Effector CD8-positive, alpha-beta T cell (primary cell): ENCODE measurements at places on chromosomes 11 and 22.

DNA sequence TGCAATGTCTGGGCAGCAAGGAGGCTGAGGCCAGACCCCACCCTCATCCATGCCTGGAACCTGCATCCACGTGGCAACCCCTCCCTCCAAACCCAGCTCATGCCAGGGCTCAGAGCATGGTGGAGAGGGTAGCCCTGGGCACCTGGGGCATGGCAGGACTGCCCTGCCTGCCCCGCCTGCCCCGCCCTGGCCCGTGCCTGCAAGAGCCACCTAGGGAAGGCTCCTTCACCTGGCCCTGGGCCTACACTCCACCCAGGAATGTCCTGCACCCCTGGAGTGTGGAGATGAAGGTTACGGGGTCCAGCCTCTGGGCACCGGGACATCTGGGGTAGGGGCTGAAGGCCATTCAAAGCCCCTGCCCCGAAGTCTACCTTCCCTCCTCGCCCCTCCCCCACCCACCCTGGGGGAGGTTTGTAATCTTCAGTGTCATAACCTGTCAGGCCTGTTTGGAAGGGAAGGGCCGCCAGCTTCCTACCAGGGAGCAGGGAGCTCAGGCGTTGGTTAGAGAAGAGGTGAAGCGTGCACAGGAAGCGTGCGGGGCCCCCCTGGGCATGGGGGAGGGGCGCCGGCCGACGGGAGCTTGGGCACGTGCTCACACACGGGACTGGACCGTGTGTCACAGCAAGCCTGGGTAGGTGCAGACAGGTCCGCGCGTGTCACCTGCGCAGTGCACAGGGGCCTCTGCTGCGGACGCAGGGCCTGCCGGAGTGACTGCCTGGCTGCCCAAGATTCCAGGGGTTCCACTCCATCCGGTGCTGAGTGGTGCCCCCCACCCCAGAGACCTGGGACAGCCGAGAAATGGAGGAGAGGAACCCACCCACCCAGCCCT is 30.7 kb upstream of the TH start:
- no peak for DNase-seq

- no peak for DNase-seq
Observed at GRCh38 chr11:75432911-75433321, at the start of gene KLHL35. Gene KLHL35, minus strand, starts transcription at chr11:75433203. Its CDS starts 2,574 bp downstream, at chr11:75430629.

DNA sequence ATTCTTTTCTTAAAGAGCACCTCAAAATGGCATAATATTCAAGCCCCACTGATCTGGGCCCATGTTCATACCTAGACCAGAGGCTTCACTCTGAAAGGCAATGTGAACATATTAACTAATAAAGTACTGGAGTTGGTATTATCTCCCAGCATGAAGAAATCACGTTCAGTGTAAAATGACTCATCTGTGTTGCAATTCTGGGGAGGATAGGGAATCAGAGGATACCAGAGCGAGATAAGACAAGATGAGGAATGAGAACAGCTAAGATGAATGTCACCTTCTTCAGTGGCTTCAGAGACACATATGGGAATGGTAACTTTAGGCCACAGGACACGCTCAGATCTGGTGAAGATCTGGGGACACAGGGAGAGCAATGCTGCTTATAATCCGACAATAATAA is 121.1 kb downstream of the NTM start:
- DNase-seq, result no peak

DNA sequence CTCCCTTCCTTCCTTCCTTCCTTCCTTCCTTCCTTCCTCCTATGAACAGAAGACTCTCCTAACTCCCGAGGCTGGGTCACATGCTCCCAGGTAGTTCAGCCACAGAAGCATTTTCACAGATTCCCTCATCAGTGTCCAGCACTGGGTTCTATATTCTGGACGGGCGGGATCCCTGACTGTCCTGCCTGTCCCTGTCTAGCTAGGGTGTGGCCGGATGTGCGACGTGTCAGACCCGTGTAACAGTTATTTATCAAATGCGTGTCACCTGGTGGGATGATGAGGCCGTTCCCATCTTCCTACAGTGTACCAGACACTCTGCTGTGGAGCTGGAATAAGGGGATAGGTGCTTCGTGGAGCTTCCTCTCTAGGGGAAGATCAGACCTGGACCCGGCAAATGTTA is 901.0 kb downstream of the BRD1 start:
- DNase-seq, result no peak

DNA sequence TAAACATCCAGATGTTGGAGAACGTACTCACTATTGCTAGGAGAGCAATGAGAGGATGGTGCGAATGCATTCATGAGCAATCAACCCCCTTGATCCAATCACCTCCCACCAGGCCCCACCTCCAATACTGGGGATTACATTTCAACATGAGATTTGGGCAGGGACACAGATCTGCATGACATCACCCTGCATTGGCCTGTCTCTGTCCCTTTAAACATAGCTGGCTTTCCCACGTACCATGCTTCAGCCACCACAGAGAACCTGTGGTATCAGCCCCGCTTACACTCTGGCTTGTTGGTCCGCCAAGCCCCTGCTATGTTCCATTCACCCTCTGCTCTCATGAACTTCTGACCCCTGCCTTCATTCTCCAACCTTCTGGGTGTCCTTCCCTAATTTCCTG is 157.5 kb upstream of the E2F8 start:
- DNase-seq, result no peak

- DNase-seq, result no peak
Observed at GRCh38 chr11:88164320-88164719, 10.9 kb downstream of the RAB38 start.

DNA sequence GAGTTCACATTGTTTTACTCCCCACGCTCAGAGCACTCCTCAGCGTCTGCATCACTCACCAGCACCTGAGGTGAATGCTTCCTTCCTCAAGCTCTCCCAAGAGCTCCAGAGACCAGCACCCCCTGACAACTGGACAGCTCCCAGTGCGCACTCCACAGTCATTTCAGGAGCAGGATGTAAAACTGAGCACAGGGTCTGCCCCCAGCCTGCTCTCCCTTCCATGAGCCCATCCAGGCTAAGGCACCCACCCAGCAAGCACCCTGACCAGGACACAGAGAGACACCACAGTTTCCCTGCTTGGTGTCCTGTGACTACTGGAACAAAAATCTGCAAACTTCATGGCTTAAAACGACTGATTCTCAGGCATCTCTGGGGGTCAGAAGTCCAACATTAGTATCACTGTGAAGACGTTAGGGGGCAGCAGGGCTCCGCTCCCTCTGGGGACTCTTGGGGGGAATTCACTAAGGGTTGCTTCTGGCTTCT is 3.3 kb downstream of the SCGB1D2 start:
- no peak for DNase-seq

DNA sequence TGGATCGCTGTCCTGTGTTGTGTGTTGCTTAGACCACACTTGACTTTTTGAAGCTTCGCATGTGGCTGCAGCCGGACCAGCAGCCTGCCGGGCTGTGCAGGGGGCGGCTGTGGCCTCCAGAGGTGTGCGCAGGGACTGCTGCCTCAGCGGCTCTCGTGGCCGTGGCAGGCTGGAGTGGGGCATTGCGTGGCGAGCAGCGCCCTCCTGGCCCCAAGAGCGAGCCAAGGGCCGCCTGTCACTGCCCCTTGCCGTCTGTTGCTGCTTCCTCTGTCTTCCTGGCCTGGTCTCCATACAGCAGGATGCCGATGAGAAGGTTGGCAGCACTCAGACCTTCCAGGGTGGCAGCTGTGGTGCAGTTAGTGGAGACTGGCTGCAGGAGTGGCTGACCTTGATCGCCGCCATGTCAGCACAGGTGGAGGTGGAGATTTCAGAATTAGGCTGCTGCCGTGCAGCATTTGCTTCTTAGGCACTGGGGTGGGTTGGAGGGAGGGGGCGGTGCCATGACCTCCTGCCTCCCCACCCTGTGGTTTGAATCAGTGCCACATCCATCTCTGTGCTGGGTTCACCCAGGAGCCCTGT is 34.0 kb downstream of the MUC6 start:
- no peak for DNase-seq

DNA sequence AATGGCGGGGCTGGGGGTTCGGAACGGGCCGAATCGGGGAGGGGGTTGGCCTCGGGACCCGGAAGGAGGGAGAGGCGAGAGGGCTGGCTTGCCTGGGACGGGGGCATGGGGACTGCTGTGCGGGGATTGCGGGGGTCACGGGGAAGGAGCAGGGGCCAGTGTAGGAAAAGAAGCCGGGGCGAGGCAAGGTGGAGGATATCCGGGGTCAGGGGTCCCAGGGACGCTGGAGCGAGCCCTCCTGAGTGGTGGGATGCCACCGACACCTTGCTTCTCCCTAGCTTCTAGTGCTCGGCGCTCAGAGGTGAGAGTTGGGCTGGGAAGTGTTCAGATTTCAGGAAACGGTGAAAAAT is 426 bp upstream of the GDPD5 start:
- no peak for DNase-seq

- DNase-seq, result no peak
Observed at GRCh38 chr11:70365544-70365927, 32.8 kb upstream of the CTTN start.

DNA sequence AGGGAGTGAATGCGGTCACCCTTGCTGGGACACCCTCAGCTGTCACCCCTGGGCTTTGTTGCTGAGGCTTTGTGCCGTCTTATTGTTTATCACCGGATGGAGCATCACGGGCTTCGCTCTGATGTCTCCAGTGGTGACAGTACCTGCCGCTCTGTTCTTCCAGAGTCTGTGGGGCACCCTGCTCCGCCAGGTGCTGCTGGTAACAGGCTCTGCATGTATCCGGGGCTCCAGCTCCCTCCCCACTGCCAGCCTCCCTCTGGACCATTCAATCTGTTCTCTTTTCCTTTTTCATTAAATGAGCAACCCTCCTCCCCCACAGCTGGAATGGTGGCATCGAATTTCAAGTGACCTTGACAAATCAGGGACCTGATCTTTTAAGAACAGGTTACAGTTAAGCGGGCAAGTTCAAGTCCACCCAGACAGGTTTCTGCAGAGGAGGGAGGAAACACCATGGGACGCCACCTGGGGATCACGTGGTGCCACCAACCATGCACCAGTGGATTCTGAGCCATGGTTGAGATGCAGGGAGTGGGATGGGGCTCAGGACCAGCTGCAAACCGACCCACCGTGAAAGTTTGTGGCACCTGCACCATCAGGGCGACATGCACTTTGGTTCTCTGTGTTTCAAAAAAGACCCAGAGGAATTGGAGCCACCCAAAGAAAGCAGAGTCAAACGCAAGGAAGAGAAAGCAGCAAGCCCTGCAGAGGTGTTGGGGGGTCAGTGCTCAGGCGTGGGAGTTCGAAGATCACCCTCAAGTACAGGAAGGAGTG is 89.3 kb downstream of the BCR start:
- DNase-seq, result no peak

GRCh38 chr11:30344085-30344484 is 21.2 kb downstream of the ARL14EP start:
- no peak for DNase-seq

DNA sequence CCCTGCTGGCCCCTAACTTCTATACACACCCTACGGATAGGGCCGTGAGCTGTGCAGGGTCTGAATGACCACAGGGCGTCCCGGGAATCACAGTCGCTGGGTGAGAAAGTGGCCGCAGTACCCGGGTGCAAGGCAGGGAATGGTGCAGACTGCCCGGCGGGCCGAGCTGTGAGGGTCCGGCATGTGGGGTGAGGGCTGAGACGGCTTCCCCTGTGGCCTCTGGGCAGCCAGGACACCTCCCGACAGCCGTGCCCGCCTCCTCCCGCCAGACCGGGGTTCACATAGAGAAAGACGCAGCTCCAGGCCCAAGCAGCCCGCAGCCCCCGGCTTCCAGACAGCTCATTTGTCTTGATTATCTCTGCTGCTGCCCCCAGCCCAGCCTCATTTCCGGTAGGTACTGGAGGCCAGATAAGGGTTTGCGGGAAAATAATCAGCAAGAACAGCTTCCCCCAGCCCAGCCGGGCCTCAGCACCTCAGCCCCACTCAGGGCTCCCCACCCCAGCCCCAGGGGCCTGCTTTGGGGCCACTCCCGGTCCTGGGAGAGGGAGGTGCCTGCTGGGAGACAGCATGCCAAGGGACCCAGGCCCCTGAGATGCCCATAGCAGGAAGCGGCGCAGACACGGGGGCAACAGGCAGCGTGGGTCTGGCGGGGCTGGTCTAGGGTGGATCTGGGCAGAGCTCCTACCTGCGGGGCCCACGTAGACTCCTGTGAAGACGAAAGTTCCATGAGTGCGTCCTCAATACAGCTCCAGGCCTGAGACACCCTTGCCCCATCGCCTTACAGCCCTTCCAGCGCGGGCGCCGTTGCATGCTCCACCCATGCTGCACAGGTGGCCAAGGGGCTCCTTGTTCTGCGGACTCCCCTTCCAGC is 123.1 kb downstream of the BRD1 start:
- no peak for DNase-seq

DNA sequence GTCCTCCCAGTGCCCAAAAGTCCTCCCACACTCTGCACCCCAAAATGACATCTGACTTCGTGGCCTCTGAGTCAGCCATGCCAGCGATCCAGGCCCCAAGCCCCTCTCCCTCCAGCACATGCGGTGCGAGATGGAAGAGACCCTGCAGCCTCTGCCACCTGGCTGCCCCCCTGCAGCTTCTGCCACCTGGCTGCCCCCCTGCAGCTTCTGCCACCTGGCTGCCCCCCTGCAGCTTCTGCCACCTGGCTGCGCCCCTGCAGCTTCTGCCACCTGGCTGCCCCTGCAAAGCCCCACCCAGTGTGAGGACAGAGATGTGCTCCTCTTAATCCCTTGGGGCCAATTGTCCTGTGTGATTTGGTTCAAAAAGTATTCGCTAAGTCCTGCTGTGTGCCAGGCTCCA is 68.0 kb downstream of the WNT7B start:
- no peak for DNase-seq

DNA sequence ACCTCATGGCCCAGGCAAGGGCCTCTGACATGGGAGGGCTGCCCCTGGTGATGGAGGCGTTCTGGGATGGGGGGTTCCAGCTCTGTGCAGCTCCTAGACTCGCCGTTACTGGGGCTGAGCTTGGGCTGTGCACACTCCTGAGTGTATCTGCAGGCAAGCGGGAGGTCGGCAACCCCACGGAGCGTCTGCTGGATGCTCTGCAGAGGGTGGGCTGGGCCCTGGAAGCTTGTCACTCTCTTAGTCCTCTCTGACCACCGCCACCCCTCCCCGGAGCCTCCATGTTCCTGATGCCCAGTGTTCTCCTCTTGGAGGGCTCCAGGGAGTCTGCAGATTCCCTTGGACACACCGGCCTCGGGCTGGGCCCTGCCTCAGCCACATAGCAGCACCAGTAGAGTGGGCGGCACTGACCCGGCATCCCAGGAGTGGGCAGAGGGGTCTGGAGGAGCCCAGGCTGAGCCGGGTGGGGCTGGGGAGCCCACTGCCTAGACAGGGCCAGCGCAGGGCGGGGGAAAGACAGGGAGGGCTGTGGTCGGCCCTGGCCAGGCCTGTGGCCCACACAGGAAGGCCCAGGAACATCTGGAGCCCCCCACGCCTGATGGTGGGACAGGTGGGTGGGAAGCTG is 20.6 kb upstream of the MUC5B start:
- DNase-seq, result no peak

DNA sequence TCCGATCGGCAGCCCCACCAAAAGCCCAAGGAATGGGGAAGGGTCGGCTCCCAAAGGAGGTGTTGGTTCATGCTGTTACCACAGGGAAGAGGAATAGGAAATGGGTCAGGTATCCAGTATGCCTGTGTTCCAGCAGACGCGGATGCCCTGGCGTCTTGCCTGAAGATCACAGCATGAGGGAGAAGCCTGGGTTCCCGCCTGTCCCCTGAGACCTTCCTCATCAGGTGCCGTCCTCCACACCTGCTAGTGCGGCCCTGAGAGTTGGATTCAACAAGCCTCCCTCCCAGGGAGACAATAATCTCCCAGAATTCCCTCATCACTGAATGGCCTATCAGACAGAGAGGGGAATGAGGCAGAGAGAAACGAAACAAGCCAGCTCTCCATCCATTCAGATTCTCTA is 92.2 kb downstream of the SPATA19 start:
- DNase-seq, result no peak

GRCh38 chr22:48442663-48443062 is 1385.0 kb downstream of the BRD1 start:
- DNase-seq, result no peak
